A172 (cell line): ENCODE measurements at places on chromosomes 13 and 19. TPM values are rescaled to one million over a fixed set of nuclear protein-coding genes. Genes with fewer than 3 reads are reported as not detected.

- peak; percentile 98 for DNase-seq
Observed at GRCh38 chr13:62643007-62643483, 1227.4 kb upstream of the PCDH20 start.

DNA sequence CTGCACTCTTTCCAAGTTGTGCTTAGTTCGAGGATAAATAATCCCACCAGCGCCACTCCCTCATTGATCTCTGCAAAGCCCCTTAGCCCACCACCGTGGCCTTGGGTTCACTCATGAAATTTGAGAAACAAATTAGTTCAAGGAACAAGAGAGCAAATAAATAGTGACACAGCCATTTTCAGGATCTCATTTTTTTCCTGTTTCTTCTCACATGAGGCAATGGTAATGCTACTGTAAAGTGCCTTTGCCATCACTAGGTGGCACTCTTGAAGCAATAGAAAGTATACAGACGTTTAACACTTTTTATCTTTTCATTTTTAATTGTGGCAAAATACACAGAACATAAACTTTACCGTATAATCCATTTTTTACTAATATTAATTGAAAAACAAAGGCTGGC, 76.8 kb upstream of the ZNF835 start:
- DNase-seq = no peak

DNA sequence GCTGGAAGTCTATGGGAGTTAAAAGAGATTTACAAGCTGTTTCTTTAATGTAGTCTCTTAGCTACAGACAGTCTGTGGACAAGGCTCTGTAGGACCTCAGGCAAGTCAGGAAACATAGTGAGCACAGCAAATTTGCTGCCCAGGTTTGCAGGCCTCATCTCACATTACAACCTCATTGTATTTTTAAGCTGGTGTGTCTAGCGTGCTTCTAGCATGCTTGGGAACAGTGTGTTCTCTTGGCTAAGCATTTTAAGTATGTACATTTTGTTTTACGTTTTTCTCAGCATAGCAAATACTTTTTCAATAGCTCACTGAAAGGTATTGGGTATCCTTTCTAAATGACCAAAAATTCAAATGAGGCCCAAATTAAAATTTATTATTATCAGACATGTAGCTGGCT, 113.2 kb downstream of the STARD13 start:
- no peak for DNase-seq

- no peak for DNase-seq
Observed at GRCh38 chr13:73337532-73337931, 278.7 kb downstream of the KLF5 start.

GRCh38 chr13:86825410-86825809, 845.8 kb upstream of the SLITRK5 start:
- no peak for DNase-seq

DNA sequence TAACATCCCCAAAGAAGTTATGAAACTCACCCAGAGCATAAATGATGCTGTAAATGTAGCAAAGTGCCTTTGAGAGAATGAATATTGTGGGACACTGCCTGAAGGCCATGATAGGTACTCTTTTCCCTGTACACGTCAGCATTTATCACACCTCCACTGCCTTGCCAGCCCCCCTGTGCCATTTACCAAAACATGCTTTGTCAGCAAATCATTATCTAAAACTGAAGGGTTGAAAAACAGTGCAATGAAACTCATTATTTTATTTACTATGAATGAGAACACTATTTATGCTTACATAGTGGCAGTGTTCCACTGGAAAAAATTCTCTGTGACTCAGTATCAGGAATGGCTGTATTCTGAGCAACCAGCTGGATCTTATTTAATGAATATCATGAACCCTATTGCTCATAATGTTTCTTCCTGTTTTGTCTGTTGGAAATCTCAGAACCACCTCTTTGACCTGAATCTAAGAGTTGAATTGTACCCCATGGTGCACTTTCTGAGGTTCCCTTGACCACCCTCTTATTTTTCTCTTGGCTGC, 564.1 kb downstream of the DCT start:
- no peak for DNase-seq

- DNase-seq = no peak
Observed at GRCh38 chr13:30398601-30399072, 23.7 kb upstream of the UBE2L5 start.

LHB gene
- not detected in 2 replicates for total RNA-seq

LRRC25 gene
- 0.07 TPM in 1 of 2 replicates, not detected in the other for total RNA-seq
